ENCODE measurements at places on chromosomes 1 and 21.
A peak's percentile ranks its signal among the peaks of the same experiment; 100 is the strongest.

DNA sequence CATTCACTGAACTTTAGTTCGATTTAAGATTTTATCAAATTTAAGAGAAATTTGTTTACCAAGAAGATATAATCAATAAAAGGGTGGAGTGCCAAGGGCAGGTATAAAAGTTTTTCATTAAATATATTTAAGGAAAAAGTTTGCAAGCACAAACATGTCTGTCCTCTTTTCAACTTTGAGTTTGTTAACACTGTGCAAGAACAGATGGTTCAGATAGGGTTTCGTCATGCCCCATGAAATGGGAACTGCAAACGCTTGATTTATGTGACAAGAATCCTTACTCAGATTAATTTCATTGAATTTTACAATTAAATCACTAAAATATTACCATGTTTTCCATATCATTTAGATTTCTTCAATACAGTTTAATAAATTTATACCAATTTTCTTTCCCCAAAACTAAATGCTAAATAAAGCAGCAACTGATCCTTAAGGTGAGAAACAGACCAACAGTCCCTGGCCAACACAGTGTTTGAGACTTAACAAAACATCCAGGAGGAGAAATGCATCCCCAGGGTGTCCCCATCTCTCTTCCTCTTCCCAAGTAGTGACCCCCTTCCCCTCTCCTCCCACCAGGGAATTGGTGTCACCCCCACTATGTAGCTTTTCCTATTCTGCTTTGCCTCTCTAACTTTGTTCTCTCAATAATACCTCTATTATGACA is 292.9 kb downstream of the LTN1 start:
- no peak for DNase-seq

DNA sequence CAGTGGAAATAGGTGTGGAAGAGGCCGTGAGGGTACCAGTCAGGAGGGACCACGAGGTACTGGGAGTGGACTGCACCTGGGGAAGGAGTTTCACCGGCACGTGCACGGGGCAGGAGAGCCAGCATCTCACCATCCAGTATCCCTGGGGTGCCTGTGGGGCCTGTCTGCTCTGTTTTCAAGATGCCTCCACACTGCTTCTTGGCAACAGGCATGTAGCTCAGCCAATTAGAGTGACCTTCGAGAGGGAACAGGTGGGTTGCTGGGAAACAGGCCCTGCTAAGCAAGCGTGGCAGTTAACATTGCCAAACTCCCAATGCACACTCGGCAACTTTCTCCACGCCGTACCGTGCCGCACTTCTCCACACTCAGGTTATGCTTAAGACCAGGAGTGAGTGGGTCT is 17.7 kb downstream of the KCNC4 start:
- DNase-seq, result no peak

DNA sequence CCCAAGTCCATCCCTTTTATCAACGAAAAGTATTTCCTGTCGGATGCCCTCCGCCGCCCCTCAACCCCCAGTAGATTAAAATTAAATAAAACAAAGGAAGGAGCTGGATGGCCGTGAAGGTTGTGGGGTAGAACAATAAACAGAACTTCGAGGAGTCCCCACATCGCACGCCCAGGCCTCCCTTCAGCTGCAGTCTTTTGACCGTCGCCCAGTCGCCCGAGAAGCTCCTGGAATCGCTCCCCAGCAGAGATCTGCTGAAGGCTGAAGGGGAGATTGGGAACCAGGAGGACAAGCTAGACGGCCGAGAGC is 905 bp downstream of the BARHL2 start:
- DNase-seq, result no peak

- DNase-seq, result no peak
Measured at GRCh38 chr1:170670802-170671628, 7.1 kb downstream of the PRRX1 start.

DNA sequence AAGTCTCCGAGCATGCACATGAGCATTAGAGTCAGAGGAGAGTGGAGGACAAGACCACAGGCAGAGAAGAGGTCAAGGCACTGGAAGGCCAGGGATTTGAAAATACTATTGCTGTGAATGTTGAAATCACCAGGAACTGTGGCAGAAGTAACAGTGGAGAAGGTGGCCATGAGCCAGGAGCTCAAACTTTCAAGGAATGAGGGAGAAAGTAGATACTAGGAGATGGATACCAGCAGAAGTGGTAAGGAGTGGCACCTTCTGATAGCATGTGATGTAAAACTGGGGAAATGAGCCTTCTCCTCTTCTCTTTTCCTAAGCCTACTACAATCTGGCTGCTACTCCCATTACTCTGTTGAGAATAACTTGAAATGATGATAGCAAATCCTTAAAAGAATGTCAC is 1.8 kb upstream of the CR1 start:
- no peak for DNase-seq

DNA sequence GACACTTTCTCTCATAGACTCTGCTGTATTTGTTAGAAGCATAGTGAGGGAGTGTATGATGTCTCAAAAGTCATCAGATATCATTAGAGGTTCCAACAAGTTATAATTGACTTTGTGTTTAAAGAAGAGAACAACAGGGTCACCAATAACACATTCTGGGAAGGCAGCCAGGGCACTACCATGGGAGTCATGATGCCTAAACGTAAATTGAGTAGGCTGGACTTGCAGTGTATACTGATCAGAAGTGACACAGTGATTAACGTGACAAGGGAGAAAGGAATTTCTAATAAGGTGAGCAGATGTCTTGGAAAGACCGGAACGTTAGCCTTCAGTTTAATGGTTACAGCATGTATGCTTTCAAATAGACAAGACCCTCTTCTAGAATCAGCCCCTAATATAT is 973.2 kb downstream of the NCAM2 start:
- peak; percentile 26 for DNase-seq

- peak; percentile 24 for DNase-seq
Measured at GRCh38 chr1:107683683-107684082, 281.3 kb downstream of the VAV3 start.

- no peak for DNase-seq
Measured at GRCh38 chr1:94349853-94350252, 68.3 kb upstream of the ABCD3 start.

- peak; percentile 97 for DNase-seq
Measured at GRCh38 chr1:207336559-207337467, 15.3 kb downstream of the CD55 start.

DNA sequence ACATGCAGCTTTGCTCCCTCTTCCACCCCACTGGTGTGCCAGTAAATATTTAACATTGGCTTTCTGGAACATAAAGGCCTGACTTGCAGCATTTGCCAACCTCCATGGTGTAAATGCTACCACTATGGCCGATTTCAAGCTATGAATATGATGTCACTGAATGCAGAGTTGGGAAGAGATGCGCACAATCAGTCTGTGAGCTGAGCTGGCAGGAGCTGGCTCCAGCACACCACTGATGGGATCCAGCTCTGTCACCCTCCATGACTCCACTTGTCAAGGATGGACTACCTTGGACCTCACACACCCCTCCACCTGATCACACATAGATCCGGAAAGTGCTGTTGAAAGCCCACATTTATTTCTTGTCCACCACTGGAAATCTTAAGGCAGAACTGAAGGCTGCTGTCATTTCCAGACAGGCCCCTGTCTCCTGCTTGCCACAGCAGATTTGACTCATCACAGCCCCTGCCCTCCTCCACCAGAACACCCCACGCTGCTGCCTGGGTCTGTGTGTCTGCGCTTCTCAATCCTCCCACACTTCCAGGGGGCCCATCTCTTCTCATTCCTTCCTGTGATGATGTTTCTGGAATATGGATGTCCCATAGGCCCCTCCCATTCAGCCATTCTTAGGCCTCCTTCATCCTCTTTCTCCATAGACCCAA is 82.2 kb upstream of the BCAR3 start:
- DNase-seq, result no peak

DNA sequence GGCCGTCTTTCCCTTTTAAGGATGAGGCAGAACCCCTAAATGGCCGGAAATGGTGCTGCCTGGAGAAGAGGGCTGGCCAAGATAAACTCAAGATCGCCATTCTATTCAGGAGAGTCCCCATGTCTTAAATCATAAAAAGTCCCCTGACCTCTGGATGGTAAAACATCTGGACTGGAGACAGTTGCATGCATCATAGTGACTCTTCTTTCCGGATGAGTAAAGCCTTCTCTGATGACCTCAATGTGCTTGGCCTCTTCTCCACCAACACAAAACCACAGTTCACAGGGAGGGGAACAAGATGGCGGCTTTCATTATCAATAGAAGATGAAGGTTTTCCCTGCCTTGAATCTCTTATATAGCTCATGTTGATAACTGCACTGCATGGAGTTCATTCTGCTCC is 27.5 kb upstream of the H6PD start:
- no peak for DNase-seq

GRCh38 chr1:84912726-84913554 is 19.9 kb upstream of the LPAR3 start:
- no peak for DNase-seq

DNA sequence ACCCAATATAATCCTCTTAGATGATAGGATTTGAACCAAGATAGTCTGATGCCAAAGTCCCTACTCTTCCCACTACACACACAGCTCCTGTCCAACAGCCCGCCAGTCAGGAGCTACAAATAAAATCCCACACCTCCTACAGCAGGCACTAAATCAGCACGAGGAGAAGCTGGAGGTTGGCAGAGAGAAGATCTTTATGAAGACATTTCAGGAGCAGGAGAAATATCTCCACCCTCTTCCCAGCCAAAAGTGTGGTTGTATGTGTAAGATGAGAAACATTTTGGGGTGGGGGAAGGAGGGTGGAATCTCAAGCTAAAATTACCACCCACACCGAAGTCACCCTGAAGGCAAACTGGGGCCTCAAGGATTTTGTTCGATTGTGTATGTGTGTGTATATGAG is 54.5 kb downstream of the PLXNA2 start:
- no peak for DNase-seq

DNA sequence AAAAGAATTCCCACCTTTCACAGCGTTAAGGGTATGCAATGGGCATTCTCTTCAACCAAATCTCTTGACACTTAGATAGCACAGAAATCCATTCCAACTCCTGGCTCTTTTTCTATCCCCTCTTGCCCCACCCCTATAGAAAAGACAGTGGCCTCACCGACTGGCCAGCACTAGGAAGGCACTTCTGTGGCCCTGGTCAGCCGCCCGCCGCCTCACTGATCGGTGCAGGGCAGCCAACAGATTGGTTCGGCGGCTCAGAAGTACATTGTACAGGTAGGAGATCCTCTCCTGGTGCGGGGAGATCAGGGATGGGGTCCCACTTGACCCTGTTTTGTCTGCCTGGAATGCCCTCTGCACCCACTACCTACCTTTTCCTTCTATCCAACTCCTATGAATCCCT is 9.3 kb downstream of the DCST2 start:
- no peak for DNase-seq

GRCh38 chr1:70961374-70961975 is 86.1 kb downstream of the PTGER3 start:
- no peak for DNase-seq

DNA sequence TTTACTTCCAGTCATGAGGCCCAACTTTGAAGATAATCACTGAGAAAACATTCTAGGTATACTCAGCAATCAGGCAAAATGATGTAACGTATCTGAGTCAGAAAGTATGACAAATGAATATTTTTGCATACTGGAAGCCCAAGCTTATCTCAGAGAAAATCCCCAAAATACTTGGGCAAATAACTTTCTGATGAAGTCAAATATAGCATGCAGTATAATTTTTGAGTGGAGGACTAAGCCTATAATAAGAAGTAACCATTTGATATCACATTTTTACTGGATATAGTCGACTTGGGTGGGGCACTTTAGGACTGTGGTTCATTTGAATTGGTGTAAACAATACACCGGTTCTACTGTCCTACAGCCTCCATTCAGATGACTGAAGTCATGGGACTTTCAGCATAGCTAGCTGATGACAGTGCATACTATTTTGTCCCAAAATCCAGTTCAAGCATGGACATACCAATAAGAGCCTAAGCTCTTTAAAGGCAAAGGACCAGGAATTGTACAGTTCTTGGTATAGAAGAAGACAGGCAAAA is 2.3 kb upstream of the GADD45A start:
- peak; percentile 90 for DNase-seq

DNA sequence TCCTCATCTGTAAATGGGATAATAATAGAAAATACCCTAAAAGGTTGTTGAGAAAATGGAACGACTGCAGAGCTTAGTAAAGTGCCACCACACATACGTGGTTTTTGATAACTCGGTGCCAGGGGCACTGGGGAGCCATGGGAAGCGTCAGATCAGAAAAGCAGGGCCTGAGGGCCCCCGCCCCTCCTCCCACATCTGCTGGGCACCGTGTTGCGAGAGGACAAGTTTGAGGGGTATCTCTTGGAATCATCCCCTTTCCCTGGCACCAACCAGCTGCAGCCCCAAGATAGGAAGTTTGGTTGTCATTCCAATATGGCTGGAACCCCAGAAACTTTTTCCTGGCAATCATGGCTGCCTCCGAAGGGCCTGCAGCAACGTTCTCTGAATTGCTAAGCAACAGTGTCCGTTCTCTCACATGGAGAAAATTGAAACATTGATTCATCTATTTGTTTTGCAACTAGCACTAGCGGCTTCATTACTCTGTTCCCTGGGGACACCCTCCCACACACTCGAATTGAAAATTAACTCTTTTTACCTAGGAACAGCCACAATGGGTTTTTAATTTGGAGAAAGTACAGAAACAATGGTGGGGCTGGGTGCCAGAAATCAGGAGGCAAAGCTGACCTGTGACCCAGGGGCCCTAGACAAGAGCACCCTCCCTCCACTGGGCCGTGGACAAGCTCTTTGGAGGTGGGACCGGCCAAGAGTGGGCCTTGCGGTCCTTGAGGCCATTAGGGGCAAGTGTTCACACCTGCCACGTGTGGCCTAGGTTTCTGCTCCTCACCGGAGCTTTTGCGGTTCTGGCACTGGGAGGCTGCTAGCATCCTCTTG is 190.0 kb upstream of the VAMP3 start:
- DNase-seq, result no peak
